ENCODE measurements at places on chromosomes 3 and 15.

DNA sequence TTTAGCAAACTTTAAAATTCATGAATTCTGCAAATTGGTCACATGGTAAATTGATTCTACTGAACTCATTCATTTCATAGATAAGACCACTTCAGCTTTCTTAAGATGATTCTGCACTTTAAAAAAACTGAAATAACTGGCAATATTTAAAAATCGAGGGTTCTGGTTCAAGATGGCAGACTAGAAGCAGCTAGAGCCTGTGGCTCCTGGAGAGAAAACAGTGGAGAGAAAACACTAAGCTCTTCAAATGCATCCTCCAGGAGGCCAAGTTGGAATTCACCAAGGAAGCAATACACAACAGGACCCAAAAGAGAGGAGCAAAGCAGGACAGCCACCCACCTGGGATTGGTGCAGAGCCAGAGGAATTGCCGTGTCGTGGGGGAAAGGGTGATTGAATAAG is 132.1 kb downstream of the SPATA16 start:
- no peak for DNase-seq

- DNase-seq: no peak
Observed at GRCh38 chr3:101858464-101859030, 9.2 kb downstream of the NFKBIZ start.

- DNase-seq: no peak
Observed at GRCh38 chr3:112130638-112130993, 2.4 kb downstream of the GCSAM start.

DNA sequence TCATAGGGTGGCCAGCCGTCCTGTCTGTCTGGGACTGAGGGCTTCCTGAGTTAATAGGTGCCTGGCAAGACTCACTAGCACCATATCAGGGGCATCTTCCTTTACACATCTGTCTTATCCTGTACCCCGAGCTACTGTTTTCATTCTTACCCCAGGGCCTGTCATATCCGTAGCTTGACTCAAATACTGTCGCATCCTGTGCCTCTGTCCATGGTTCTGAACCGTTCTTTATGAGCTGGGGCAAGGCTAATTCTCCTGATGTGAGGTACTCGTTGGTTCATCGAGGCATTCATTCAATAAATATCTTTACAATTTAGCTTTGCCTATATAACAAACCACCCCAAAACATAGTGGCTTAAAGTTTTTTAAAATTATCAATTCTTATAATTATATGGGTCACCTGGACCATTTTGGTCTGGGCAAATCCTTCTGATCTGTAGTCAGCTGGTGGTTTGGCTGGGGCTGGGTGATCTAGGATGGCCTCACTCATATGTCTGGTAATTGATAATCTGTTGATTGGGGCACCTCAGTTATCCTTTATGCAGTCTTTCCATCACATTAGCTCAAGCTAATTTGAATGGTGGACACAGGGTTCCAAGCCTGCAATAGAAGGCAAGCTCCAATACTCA is 121.2 kb downstream of the TLE3 start:
- DNase-seq: peak; percentile 25

DNA sequence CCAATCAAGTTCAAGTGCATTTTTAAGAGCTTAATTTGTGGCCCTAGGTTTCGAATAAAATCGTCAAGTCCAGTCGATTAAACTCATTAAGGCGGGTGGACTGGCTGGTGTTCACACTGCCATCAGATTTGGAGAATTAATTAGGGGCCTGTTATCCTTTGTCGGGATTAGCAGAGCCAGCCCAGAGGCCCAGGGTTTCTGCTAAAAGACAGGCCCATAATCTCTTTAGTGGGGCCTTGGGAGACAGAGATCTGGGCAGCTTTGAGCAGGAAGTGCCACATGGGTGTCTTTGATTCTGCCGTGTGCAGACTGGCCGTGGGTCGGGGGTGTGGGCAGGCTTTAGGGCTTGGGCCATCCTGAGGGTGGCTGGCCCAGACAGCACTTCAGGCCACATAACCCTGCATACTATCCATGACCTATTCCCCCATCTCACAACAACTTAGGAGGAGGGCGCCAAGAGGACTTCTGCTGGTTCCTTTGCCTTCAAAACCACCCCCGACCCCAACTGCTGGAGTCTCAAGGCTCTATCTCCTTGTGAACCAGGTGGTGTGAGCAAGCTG is 94.7 kb downstream of the PLXNA1 start:
- DNase-seq: no peak

DNA sequence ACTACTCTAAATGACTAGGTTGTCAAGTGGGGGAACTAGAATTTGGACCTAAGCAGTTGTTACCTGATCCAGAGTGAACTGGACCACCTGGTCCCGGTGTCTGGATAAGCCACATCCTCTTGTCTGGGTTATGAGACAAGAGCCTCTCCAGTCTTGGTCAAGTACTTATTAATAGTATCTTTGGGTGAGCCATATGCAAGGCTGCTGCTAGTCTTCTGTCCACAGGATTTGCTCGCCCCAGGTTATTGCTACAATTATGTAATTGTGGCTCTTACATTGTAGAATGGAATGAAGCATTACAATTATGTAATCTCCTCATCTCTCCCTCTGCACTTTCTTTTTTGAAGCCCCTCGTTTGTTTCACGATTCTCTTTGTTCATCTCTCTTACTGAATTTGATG is 24.0 kb upstream of the AGBL1 start:
- no peak for DNase-seq

- no peak for DNase-seq
Observed at GRCh38 chr3:120928991-120929390, 21.0 kb downstream of the STXBP5L start.

- no peak for DNase-seq
Observed at GRCh38 chr3:147846854-147847478, 437.8 kb downstream of the ZIC1 start.

GRCh38 chr15:27088584-27089232 is 117.7 kb downstream of the GABRG3 start:
- DNase-seq: no peak

GRCh38 chr3:101898752-101899169 is 49.4 kb downstream of the NFKBIZ start:
- no peak for DNase-seq

DNA sequence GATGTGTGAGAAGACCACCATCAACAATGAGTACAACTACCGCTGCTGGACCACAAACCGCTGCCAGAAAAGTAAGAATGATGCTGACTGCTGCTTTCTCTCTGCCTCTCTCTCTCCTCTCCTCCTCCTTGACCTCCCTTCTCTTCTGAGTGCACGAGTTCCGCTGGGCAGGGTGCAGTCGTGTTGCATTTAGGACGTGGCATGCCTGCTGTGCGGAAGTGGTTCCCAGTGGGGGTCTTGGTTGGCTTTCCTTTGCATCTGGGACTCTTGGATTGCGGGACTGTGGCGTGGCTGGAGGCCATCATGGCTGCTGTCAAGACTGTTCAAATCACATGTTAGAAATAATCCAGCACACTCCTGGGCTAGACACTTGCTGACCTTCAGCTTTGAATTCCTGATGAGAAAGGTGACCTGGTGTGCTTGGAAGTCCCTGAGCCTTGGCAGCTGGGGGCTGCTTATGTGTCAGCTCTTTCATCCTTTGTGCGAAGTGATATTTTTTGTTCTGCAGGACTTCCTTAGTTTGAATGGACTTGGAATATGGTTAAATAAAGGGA is 59.8 kb downstream of the IGF1R start:
- no peak for DNase-seq

DNA sequence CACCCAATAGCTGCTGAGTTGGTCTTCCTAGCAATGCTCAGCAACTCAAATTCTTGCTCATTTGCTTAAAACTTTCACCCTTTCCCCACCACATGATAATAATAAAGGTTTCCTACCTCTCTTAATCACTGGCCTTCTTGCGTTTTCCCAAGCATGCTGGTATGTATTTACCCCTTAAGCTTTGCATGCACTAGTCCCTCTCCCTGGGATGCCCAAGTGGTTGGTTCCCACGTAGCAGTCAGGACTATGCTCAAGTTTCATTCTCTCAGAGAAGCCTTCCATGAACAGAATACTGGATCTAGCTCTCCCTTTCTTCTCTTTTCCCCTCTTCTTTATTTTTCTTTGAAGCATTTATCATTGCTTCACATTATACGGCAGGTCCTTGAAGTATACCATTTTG is 108.8 kb downstream of the KBTBD8 start:
- DNase-seq: no peak

GRCh38 chr3:185717121-185717520 is 107.7 kb downstream of the IGF2BP2 start:
- DNase-seq: no peak

- no peak for DNase-seq
Observed at GRCh38 chr3:15942936-15943335, 145.2 kb upstream of the ANKRD28 start.

GRCh38 chr3:10911350-10912002 is 81.1 kb upstream of the SLC6A1 start:
- DNase-seq: no peak

- peak; percentile 4 for DNase-seq
Observed at GRCh38 chr15:82810061-82810889, 847 bp downstream of the WHAMM start.

GRCh38 chr3:100558233-100558632 is 51.2 kb upstream of the ADGRG7 start:
- no peak for DNase-seq

DNA sequence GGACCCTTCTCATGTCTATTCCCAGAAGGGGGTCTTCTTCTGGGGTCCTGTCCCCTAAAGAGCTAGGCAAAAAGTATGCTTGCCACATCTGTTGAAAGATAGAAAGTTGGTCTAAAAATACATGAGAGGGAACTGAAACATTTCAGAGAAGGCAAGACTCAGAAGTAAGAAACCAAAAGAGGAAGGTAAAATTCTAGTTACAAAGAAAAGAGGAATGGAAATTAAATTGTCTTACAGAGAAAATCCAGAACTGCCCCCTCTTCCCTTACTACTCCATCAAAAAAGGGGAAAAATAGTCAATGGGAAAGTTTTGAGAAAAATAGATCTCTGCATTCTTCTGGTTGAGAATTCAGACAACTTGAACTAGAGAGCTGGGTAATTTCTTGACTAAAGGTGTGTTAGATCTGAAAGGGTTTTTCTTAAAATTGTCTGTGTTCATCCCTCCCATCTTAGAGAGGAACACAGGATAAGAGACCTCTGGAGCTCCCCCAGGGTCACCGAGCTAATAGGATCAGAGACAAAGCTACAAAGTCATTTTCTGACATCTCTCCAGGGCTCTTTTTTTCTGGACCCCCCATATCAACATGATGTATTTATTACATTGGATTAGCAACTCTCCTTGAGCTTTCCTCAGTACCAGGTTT is 32.3 kb upstream of the CCR2 start:
- no peak for DNase-seq

- DNase-seq: no peak
Observed at GRCh38 chr3:159917141-159917540, 71.5 kb upstream of the IL12A start.

DNA sequence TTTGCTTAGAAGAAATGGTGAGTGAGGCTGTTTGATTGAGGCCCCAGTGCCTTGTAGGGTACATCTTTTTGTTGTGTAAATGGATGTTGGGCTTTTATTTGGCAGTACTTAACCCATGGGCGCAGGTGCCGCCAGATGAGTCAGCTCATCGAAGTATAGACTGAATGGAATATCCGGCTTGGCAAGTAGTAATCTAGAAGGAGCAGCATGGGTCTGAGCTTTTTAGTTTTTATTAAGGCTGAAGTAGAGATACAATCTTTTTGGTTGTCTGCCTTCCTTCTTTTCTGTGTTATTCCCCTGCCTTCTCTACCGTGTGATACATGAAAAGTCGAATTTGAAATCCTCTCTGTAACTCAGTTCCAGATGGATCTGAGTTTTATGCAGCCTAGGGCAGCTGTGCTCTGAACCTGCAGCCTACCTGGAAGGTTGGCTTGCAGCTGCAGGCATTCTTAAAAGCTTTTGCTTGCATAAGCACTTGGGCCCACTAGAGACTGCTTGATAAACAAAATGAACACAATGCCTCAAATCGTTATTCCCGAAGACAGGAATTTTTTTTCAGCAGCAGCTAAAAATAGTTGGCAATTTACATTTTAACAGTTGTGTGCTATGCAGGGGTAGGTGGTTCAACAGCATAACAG is 177.5 kb upstream of the CGNL1 start:
- DNase-seq: no peak

GRCh38 chr3:51739110-51739509 is 32.2 kb downstream of the GRM2 start:
- DNase-seq: no peak

DNA sequence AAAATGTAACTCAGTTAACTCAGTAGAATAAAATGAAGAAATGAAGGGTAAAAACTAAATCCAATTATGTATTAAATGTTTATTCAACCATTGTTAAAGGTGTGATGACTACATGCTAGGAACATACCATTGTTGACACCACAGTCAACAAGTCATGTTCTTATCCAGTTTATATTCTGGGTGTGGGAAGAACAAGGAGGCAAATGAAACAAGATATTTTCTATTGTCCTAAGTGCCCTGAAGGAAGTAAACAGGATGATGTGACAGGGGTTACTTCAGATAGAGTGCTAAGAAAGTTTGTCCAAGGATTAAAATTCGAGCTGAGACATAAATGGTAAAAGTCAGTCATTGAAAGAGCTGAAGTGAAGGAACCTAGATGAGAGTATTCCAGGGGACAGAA is 13.1 kb downstream of the AP3S2 start:
- DNase-seq: no peak

Data from stimulated activated CD8-positive, alpha-beta memory T cell treated with anti-CD3 and anti-CD28 coated beads, Interleukin-4, amount 100 ng/mL, for 24 hours (primary cell).